ENCODE measurements at places on chromosomes 7 and 10.

DNA sequence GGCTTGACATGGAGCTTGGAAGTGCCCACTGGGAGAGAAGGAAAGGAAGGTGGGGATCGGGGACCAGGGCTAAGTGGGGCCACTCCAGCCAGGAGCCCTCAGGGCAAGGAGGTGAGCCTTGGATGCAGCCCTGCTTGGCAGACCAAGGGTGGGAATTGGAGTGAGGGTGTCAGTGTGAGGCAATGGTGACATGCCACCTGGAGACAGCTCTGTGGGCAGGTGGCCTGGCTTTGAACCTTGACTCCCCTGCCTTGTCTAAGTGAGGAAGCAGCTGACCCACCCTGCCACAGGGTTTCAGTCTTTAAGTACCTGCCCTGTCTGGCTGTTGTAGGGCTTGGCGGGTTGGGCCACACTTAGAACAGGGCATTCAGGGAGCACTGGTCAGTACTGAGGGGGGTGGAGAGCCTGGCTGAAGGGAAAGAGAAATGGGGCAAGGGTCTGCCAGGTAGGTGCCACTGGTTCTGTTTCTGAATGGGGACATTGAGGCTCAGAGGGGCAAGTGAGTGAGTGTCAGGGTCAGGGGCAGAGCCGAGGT is 4.8 kb downstream of the RAMP3 start:
- DNase-seq: no peak

- no peak for DNase-seq
Measured at GRCh38 chr7:68420342-68421192, 1177.7 kb upstream of the AUTS2 start.

DNA sequence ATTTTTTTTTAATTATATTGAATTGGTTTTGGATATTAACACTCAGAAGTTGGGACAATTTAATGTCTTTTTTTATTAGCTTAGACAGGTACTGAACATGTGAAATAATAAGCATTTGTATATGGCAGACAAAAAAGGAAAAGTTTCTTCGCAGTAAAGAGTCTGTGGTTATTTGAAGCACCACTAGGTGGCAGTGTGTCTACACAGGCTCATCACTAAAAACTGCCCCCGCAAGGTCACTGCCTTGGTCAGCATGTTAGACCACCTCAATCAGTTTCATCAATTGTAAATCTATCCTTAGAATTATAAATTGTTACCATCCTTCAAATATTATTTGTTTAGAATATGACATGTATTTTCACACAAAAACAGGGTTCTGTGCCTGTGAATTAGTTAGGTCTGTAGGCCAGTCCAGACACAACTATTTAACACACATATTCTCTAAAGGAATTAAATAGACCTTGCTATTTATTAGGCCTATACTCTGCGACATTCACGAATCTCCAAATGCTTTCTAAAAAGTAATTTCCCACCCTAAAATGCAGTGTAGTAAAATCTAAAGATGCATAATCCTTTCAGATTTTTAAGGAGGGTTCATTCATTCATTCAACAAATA is 17.0 kb downstream of the PNLIPRP3 start:
- DNase-seq: peak; percentile 8

- no peak for DNase-seq
Measured at GRCh38 chr7:78620920-78621319, 822.3 kb downstream of the PHTF2 start.

- no peak for DNase-seq
Measured at GRCh38 chr7:106593028-106593417, 67.9 kb downstream of the CCDC71L start.

GRCh38 chr10:10911471-10911921 is 106.2 kb upstream of the CELF2 start:
- no peak for DNase-seq

DNA sequence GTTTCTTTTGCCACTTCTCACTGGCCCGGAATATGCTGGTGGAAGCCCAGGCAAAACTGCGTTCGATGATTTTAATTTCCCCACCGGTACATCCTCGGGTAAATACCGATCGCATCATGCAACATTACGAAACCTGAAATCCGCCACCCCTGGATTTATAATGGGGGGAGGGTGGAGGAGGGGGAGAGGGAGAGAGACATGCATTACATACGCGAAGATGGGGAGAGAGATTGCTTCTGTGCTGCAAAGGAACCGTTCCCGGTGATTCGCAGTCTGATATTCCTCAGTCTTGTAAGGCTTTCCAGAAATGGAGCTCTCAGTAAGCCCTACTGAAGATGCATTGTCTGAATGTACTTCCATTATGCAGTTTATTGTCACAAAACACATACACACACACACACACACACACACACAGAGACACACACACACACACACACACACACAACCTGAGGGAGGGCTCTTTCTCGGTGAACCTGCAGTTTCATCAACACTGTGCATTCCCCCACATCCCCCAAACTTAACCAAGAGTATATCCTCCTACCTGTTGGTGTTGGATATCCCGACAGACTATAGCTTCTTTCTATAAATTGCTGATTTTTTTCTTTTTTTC is 741 bp downstream of the GPR85 start:
- no peak for DNase-seq

DNA sequence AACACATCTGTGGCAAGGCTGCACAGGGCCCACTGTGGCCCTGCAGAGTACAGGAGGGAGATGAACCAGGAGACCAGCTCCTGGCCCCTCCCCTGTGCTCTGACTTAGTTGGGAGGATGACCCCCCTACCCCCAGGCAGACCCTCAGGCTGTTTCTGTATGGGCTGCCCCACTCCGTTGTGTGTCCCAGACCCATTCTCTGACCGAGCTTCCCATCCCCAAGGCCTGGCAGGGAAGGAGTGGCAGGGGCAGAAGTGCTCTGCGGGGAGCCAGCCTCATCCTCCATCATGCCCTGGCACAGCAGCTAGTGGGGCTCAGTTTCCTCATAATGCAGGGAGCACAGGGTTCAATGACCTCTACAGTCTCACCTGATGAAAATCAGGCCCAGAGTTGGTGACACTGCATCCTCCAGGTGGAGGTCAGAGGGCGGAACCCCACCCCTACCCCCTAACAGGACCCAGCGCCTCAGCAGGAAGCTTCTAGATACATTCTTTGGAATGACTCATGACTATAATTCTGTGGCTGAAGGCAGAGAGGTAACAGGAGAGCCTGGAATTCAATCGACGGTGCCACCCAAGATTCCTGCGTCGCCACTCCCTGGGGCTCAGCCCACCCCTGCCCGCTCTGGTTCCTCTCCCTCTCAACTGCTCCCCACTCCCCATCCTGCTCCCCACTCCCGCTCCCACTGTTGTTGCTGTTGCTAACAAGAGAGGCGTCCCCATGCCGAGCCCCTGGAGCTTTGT is 18.2 kb downstream of the PODXL start:
- no peak for DNase-seq

- DNase-seq: peak; percentile 98
Measured at GRCh38 chr7:139360210-139360947, 685 bp downstream of the LUC7L2 start.

DNA sequence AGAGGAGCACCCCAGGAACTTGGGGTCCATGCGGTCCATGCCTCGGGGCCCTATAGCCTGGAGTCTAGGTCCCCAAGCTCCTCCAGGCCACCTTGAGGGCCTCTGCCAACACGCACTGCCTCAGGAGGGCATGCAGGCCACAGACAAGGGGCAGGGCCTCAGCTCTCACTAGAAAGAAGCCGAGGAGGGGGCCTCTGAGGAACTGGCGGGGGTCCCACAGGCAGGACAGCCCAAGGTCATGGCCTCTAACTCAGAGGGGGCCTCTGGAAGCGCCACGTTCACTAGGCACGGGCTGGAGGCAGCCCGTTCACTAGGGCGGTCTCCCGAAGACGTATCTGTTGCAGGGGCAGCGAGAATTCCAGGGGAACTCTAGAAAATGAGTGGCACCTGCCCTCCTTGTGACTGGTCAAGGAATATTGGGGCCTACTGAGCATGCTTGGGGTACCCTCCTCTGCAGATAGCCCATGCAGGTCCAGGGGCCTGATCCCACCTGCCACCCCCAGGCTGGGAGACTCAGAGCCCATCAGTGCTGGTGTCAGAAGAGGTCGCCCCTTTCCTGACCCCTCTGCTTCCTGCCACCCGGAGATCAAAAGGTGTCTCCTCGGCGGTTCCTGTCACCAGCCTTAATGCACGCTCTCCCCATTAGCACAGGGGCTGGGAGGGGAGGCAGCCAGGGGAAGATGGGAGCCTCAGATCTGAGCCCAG is 86.7 kb upstream of the RET start:
- no peak for DNase-seq

GRCh38 chr7:132133501-132133900 is 442.8 kb downstream of the PLXNA4 start:
- DNase-seq: no peak

- DNase-seq: peak; percentile 66
Measured at GRCh38 chr7:100208911-100209408, 10.8 kb upstream of the PVRIG start.

DNA sequence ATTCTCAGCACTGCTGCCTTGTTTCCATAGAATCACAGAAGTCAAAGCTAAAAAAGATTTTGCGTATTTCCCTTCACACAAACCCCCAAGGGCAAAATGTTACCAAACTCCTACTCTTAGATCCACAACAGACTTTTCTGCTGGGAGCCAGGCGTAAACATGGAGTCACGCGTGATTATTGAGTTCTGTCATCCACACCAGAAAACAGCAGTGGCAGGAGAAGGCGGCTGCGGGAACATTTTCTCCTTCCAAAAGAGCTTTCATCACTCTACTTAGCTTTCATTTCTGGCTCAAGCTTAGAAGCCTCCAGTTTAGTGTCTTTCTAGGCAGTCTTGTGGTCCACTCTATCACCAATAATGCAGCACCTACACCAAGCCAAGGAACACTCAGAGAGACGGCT is 712.9 kb upstream of the NRP1 start:
- DNase-seq: no peak

- no peak for DNase-seq
Measured at GRCh38 chr7:153902862-153903261, 149.3 kb upstream of the DPP6 start.

DNA sequence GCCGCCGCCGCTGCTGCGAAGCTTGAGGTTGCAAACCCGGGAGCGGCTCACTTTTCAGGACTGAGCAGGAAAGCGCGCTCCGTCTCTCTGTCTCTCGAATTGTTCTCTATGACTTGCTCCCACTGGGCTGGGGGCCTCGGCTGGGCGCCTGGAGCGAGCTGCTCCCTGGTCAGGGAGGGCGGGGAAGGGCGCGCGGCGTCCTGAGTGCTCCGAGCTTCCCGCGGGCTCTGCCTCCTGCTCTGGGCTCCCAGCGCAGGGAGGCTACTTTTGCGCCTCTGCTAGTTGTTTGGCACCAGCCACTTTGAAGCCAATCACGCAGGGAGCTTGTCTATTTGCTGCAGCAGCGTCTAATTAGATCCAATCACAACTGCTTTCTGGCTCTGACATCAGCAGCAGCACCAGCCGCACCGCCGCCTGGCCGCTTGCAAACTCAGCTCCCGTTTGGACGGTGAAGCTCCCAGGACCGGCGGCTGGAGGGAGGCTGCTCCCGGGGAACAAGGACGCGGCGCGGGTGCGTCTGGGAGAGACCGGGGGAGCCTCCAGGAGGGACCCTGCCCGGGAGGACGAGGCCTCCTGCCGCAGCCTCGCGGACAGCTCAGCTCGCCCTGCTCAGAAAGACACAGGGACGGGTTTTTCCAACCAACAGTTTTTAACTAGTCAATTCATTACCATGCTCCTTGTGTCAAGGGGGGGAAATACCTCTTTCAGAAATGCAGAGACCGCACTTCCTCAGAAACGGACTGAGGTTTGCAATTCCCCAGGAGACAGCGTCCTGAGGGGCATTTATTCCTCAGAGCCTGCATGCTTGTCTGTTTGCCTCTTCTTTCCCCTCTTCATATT is at the start of gene ADARB2:
ADARB2 (minus strand) TSS at position 304 of the 840 bp plus-strand sequence.
- peak; percentile 24 for DNase-seq

- peak; percentile 54 for DNase-seq
Measured at GRCh38 chr10:69335063-69335587, 56.8 kb downstream of the HK1 start.

DNA sequence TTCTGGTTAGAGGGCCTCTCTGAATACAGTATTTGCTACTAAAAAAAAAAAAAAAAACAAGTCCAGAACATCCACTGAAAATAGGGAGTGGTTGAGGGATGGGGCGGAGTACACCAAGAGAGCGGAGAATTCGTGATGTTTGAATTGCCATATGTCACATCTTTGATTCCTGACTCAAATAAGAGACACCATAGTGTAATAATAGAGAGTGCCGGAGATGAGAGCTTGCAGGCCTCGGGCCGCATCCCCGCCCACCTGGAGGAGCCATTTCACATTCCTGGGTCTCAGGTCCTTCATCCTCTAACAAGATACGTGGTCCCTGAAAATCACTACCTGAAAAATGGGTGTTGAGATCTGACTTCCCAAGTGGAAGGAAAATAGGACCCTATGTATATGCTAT is 46.8 kb downstream of the KIAA1549 start:
- DNase-seq: no peak

GRCh38 chr10:79087721-79088120 is 19.0 kb downstream of the ZMIZ1 start:
- no peak for DNase-seq

GRCh38 chr10:133388973-133389818 is 4.8 kb upstream of the MTG1 start:
- DNase-seq: peak; percentile 44

DNA sequence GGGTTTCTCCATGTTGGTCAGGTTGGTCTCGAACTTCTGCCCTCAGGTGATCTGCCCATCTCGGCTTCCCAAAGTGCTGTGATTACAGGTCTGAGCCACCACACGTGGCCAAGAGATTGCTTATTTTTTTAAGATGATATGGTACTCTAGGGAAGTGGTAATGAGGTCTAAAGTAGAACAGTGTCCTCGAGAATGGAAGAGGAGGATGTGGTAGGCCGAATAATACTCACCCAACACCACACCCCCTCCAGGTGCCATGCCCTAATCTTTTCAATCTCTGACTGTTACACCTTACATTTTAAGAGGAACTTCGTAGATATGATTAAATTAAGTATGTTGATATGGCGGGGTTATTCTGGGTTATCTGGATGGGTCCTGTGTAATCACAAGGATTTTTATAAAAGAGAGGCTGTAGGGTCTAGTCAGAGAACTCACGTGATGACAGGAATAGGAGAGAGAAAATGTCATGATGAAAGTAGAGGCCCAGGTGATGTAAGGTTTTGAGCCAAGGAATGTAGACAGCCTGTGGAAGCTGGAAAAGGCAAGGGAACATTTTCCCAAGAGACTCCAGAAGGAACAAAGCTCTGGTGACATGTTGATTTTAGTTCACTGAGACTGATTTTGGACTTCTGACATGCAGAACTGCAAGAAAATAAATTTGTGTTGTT is 29.5 kb downstream of the CDK13 start:
- no peak for DNase-seq

DNA sequence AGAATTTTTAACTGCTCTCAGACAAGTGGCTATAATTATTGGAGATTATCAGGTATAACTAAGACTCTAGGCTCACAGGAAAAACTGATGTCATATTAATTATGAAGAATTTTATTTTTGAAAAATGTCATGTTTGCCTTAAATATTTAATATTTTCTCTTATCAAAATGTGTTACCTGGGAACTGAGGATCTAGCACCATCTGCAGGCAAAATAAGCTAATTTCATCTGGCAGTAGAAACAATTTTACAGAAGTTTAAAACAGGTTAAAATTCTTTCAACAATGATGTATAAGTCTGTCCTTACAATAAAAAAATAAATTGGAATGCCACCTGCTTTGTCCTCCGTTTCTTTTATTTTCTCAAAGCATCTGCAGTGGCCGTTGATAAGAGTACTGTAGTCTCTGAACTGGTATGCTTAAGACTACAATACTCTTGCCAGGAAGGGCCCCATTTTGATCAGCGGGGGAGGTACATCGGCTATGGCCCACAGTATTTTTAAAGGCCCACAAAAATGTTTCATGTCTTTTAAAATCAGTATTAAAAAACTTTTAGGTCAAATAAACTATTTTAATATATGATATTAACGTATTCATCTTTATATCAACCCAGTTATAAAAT is 81.3 kb downstream of the VWDE start:
- DNase-seq: no peak

Data from stimulated activated naive CD8-positive, alpha-beta T cell treated with anti-CD3 and anti-CD28 coated beads, Interleukin-15, Interleukin-2, amounts not matched to agents 100 U/mL and 50 U/mL, for 24 hours (primary cell).